Activated B cell treated with CpG ODN at 0.5 μM for 24 hours (primary cell): ENCODE measurements at places on chromosomes 11 and 22.

DNA sequence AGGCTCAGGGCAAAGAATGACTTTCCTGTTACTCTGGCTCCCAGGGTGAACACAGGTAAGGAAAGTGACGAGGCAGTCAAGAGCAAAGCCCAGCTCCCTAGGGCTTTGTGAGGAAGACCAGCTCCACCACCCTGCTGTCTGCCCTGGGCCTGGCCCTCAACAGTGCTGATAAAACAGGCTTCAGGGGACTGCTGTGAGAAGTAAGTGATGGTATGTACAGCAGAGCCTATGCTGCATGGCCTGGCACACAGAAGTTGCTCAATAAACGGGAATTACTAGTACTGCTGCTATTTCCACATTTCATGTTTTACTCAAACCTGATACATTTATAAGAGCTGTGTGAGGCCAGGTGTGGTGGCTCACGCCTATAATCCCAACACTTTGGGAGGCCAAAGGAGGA, 50.3 kb downstream of the MICAL3 start:
- no peaks in the 10 kb centered on the region for H3K27me3 ChIP-seq
- DNase-seq: no peak
- peak overlapping the region; percentile 14 for H3K27ac ChIP-seq
- peak overlapping the region; percentile 15 for H3K4me3 ChIP-seq
- H3K4me1 ChIP-seq: peaks cover 87% of the 10 kb centered on the region
- peaks cover 51% of the 10 kb centered on the region for H3K36me3 ChIP-seq

DNA sequence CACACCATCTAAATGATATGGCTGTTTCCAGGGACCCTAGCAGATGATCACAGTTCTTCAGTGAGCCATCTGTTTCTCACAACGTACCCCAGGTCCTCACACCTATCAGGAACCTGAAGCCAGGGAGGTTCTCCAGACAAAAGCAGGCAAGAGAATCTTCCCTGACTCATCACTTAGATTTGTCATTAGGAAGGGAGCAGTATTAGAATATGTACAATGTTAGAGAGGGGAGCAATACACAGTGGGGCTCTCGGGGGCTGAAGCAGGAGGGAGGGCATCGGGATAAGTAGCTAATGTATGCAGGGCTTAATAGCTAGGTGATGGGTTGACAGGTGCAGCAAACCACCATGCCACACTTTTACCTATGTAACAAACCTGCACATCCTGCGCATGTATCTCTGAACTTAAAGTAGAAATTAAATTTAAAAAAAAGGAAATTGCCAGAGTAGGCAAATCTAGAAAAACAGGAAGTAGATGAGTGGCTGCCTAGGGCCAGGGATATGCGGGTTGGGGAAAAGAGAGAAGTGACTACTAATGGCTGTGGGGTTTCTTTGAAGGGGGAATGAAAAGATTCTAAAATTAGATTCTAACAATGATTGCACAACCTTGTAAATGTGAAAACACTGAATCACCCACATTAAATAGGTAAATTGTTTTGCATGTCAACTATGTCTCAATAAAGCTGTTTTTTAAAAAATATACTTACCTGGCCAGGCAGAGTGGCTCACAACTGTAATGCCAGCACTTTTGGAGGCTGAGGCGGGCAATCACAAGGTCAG, 14.4 kb downstream of the C22orf42 start:
- peaks cover 19% of the 10 kb centered on the region for H3K4me1 ChIP-seq
- no peak for DNase-seq
- H3K27ac ChIP-seq: peak overlapping the region; percentile 20
- no peaks in the 10 kb centered on the region for H3K27me3 ChIP-seq

- H3K4me3 ChIP-seq: no peak overlapping the region
- H3K27me3 ChIP-seq: no peaks in the 10 kb centered on the region
- H3K27ac ChIP-seq: no peak overlapping the region
- H3K36me3 ChIP-seq: no peaks in the 10 kb centered on the region
- no peaks in the 10 kb centered on the region for H3K4me1 ChIP-seq
Measured at GRCh38 chr11:131441051-131441810, 70.8 kb downstream of the NTM start.

DNA sequence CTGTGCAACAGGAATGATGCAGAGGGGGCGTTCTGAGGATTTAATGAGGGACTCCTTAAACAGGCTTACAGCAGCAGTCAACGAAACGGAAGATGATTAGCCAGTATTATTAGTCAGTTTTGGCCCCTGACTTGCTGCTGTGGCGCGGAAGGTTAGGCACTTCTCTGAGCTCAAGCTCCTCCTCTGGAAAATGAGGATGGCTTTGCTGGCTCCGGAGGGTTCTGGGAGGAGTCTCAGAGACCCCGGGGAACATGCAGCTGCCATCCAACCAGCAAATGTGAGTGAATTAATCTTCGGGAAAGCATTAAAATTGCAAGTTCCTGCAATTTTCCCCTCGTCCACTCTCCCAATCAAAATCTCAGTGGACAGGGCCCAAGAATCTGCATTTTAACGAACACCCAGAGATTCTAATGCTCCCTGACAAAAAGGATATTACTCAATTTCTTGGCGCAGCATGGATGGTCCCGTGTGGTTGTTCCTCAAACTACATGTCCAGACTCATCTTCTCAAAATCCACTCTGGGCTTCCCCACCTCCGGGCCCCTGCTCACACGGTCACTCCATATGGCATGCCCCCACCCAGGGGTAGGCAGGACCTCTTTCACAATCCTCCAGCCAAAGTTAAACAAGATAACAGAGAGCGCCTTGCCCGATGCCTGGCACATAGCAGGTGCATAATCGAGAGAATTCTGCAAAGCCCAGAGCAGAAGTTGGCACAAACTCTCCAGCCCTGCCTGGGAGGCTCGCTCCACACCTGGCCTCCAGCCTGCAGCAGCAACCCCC, 6.4 kb downstream of the ELFN2 start:
- H3K4me1 ChIP-seq: peaks cover 28% of the 10 kb centered on the region
- H3K36me3 ChIP-seq: no peaks in the 10 kb centered on the region
- no peak for DNase-seq
- peak overlapping the region; percentile 83 for H3K4me3 ChIP-seq
- H3K27ac ChIP-seq: no peak overlapping the region
- peaks cover 72% of the 10 kb centered on the region for H3K27me3 ChIP-seq

- peaks cover 3% of the 10 kb centered on the region for H3K4me1 ChIP-seq
- no peak overlapping the region for H3K27ac ChIP-seq
- no peak for DNase-seq
- H3K27me3 ChIP-seq: no peaks in the 10 kb centered on the region
Measured at GRCh38 chr11:44775985-44776446, 49.3 kb downstream of the TSPAN18 start.

- H3K27ac ChIP-seq: no peak overlapping the region
- peak overlapping the region; percentile 62 for H3K4me3 ChIP-seq
- peaks cover 53% of the 10 kb centered on the region for H3K27me3 ChIP-seq
- DNase-seq: no peak
- peaks cover 14% of the 10 kb centered on the region for H3K4me1 ChIP-seq
Measured at GRCh38 chr11:61579676-61580270, 1.1 kb downstream of the SYT7 start.

DNA sequence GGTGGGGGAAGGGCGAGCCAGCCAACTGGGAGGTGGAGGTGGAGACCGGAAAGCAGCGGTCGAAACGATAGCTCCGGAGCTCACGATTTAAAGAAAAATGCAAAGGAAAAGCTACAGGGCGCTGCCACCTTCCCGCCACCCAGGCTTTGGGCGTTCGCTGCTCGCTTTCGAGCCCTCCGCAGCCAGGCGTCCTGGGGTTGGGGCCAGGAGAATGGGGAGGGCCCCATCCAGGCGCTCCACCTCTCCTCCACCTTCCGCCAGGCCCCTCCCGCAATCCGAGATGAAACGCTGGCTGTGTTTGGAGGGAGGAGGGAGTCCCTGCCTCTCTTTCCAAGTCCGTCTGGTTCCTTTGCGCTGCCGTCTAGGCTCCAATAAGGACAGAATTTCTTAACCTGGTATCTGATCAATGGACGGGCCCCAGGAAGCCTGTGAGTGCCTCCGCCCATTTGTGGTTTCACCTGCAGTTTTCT, 483 bp upstream of the ABTB2 start:
- peaks cover 19% of the 10 kb centered on the region for H3K27me3 ChIP-seq
- peak overlapping the region; percentile 88 for H3K4me3 ChIP-seq
- peaks cover 32% of the 10 kb centered on the region for H3K36me3 ChIP-seq

GRCh38 chr22:35601743-35602615, 15.2 kb downstream of the MB start:
- no peak overlapping the region for H3K27ac ChIP-seq
- no peaks in the 10 kb centered on the region for H3K4me1 ChIP-seq
- DNase-seq: no peak
- peaks cover 16% of the 10 kb centered on the region for H3K27me3 ChIP-seq
- no peaks in the 10 kb centered on the region for H3K36me3 ChIP-seq

DNA sequence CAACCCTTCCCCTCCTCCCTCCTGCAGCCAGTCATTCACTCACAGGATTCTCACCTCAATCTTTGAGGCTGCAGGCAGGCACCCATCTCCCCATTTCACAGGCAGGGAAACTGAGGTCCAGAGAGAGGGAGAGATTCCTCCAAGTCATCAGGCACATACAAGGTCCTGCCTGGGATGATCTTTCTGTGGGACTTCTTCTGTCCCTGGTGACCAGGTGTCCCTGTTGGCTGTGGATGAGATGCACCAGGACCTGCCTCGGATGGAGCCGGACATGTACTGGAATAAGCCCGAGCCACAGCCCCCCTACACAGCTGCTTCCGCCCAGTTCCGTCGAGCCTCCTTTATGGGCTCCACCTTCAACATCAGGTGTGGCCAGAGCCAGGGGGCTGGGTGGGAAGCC, 7.8 kb downstream of the FTH1 start:
- peaks cover 64% of the 10 kb centered on the region for H3K4me1 ChIP-seq
- H3K27me3 ChIP-seq: no peaks in the 10 kb centered on the region
- peaks cover 38% of the 10 kb centered on the region for H3K36me3 ChIP-seq
- no peak overlapping the region for H3K27ac ChIP-seq
- DNase-seq: no peak

DNA sequence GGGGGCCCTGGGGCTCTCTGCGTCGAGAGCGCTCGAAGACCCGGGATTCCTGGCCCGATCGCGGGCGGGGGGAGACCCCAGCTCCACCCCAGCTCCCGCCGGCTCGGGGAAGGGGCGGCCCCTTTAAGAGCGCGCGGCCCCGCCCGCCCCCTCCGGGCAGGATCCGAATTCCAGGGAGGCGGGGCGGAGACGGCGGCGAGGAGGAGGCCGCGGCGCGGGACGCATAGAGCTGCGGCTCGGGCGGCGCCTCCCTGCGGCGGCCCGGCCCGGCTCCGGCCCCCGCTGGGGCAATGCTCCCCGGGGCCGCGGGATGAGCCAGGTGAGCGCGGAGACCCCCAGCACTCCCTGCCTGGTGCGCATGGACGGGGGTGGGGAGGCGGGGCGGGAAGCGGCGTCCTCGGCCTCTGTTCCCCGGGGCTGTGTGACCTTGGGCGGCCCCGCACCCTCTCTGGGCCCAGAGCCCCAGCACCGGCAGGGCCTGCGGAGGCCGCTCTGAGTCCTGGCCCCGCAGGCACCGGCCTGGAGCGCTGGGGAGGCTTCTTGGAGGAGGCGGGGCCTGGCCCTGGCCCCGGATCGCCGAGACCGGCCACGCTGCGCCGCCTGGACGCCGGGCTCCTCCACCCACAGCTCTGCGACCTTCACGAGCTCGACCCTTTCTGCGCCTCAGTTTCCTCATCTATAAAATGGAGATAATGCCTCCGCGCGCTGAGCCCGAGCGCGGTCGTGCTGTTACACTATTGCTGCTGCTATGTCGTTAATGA, 565 bp downstream of the GAS2L1 start:
- no peaks in the 10 kb centered on the region for H3K36me3 ChIP-seq
- H3K27me3 ChIP-seq: peaks cover 18% of the 10 kb centered on the region
- no peak overlapping the region for H3K27ac ChIP-seq
- H3K4me1 ChIP-seq: peaks cover 25% of the 10 kb centered on the region
- no peak for DNase-seq
- peak overlapping the region; percentile 75 for H3K4me3 ChIP-seq

DNA sequence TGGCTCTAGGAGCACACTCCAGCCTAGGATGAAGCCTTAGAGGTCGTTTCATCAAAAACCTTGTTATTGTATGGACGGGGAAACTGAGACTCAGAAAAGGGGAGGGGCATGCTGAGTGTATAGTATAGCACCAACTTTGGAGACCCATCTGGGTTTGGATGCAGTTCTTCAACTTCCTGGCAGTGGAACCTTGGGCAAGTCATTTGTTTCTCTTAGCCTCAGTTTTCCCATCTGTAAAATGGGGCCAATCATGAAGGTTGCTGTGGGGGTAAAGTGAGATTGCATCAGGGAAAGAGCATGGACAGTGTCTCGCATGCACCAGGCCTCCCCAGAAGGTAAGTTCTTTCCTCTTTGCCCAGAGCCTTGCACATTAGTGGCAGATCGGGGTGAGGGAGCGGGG, 47.6 kb upstream of the RASD2 start:
- no peaks in the 10 kb centered on the region for H3K36me3 ChIP-seq
- no peak for DNase-seq
- H3K27me3 ChIP-seq: peaks cover 45% of the 10 kb centered on the region
- no peaks in the 10 kb centered on the region for H3K4me1 ChIP-seq
- H3K4me3 ChIP-seq: no peak overlapping the region

DNA sequence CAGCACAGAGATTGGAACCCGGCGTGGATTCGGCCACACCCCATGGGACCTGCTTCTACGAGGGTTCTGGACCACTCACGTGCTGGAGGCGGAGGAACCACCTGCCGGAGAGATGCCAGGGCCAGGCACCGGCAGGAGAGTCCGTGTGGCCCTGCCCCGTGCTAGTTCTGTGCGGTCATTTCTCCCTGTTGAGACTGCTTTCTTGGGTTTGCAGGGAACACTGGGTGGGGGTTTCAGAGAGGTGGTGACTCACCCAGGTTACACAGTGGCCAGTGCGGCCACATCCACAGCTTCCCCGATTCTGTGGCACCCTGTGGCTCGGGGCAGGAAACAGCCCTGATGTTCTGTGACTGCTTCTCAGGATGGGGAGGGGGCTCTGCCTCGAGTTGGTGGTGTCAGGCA, 3.6 kb upstream of the PHLDA2 start:
- H3K27me3 ChIP-seq: peaks cover 11% of the 10 kb centered on the region
- H3K4me1 ChIP-seq: peaks cover 15% of the 10 kb centered on the region
- H3K4me3 ChIP-seq: no peak overlapping the region
- no peak for DNase-seq
- no peak overlapping the region for H3K27ac ChIP-seq

DNA sequence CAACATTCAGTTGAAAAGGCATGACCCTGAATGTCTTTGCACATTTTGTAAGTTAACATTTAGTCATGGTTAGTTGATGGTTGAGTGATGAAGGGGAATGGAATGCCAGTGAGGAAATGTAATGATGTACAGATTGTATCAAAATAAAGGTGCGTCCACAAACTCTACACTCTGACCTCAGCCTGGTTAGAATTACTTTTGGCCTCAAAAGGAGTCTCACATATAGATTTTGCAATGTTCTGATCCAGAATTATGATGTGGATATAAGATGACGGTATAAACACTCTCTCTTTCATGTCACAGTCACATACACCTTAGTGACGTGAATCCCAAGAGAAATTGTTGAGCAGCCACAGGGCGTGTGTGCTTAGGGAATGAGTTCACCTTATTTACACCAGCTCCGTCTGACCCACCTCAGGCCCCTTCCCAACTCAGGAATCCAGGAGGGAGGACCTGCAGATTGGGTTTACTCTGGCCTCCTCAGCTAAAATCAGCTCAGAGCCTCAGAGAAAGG, 100.1 kb downstream of the RDX start:
- no peak for DNase-seq
- H3K27ac ChIP-seq: no peak overlapping the region
- H3K4me1 ChIP-seq: peaks cover 11% of the 10 kb centered on the region
- no peak overlapping the region for H3K4me3 ChIP-seq

GRCh38 chr22:49894322-49895054, 23.8 kb downstream of the ALG12 start:
- H3K36me3 ChIP-seq: peaks cover 46% of the 10 kb centered on the region
- DNase-seq: no peak
- no peaks in the 10 kb centered on the region for H3K4me1 ChIP-seq
- no peaks in the 10 kb centered on the region for H3K27me3 ChIP-seq
